Activated CD4-positive, alpha-beta T cell treated with anti-CD3 and anti-CD28 coated beads, Interleukin-2, amount 10 ng/mL, durations not matched to agents 7 days and 5 days (primary cell): ENCODE measurements at places on chromosomes 5 and 9. TPM values are rescaled to one million over a fixed set of nuclear protein-coding genes. Genes with fewer than 3 reads are reported as not detected.
A peak's percentile ranks its signal among the peaks of the same experiment; 100 is the strongest.

Gene HRCT1
- not detected for total RNA-seq

Gene FSTL4
- total RNA-seq, result not detected

Gene SWI5
- total RNA-seq, result 8.8 TPM

Gene ADGRD2
- not detected for total RNA-seq

Gene TEX48
- 0.97 TPM for total RNA-seq

Gene DMGDH
- not detected for total RNA-seq

Gene GPR150
- total RNA-seq, result 0.87 TPM

Gene STKLD1
- 2.0 TPM for total RNA-seq

GRCh38 chr5:75366787-75367186 is 29.8 kb downstream of the HMGCR start:
- no peak for DNase-seq

- no peak for DNase-seq
Observed at GRCh38 chr5:114325541-114325940, 36.3 kb upstream of the KCNN2 start.

DNA sequence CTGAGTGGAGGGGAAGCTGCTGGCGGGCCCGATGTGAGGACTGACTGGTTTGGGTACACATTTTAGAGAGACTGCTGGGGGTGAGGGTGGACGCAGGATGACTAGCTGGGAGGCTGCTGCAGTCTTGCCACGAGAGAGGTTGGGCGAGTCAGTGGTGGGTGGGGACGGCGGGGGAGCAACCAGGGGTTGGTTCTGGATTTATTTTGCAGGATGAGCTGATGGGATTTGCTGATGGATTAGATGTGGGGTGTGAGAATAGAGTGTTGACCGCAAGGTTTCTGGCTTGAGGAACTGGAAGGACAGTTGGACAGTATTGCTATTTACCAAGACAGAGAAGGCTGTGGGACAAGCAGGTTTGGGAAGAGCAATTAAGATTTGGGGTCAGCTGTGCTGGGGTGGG is 5.8 kb upstream of the NDST1 start:
- no peak for DNase-seq

DNA sequence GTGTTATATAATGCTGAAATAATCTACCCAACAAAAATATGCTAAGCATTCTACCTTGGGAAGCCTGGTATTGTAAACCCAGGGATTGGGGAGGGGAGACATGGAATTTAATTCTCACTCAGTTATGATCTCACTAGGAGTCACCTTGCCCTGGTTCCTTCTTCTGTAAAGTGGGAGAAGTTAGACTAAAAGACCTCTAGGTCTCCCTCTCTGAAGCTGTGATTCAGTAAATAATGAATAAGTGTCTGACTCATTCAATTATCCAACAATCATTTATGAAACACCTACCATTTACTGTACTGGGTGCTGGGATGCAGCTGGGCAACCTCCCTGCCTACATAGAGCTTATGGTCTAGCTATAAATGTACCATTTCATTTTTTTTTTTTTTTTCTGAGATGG is 20.2 kb upstream of the SPARC start:
- no peak for DNase-seq

GRCh38 chr9:29865764-29866313 is 2292.6 kb upstream of the C9orf72 start:
- no peak for DNase-seq

DNA sequence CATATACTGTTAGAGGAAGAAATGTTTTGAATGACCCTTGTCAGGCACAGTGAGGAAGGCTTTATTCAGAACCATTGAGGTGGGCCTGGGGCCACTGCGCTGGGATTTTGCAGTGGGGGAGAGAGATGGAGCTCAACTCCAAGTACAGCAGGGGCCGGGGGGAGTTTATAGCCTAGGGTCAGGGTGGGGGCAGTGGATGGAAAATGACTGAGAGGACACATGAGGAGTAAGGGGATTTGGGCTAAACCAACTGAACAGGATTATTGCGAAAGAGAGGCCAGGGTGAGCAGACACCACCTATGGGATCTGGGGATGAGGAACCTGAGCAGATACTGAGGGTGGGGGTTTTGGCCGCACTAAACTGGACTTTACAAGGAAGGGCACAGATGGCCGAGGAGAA is 6.3 kb downstream of the CEP72 start:
- no peak for DNase-seq

DNA sequence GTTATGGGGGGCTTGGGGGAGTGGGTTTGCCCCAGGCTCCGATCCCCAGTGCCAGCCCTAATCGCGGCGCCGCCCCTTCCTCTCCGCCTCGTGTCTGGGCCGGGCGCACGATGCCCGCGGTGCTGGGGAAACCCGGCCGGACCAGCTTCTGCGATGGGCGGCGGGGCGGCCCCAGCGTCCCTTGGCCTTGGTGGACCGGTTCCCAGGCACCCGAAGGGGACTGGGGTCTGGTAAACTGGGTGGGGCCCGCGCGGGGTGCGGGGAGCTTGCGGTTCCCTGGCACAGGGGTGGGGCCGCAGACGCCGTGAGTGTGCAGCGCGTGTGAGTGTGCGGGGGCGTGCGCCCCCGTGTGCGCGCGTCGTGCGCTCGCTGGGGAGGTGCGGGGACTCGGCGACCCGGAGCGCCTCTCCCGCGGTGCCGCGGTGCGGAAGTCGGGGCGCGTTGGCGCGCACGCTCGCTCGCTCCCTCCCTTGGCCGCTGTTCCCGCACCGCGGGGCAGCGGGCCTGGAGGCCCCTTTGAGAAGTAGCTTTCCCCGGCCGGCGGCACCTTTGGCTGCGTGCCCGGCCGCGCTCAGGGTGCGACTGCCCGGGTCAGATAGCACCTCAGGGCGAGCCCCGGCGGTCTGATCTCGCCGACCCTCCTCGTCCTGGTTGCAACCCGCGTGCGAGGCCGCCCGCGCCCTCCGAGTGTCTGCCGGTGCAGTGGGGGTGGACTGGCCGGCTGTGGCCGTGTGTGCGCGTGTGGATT is 568 bp downstream of the MACIR start:
- peak; percentile 62 for DNase-seq

DNA sequence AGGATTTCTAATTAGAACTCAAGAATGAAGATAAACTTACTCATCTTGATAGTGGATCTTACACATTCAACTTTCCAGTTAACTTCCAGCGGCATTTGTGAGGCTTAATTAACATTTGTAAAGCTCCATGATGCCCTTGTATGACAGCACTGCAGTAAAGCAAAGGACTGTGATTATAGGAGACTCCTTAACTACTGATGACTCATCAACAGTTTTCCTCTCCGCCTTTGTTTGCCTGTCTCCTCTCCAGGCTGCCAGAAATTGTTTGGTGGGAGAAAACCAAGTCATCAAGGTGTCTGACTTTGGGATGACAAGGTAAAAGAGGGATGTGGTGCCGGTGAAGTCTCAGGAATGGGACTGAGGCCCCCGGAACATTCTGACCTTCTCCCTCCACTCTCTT is 20.4 kb upstream of the CYFIP2 start:
- no peak for DNase-seq

DNA sequence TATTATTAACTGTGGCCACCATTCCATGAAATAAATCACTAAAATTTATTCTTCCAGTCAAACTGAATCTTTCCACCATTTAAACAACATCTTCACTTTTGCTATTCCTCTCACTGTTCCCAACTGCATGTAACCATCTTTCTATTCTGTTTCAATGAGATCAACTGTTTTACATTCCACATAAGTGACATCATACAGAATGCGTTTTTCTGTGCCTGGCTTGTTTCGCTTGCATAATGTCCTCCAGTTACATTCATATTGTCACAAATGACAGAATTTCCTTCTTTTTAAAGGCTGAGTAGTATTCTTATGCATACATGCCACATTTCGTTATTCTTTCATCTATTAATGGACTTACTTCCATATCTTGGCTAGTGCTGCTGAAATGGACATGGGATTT is 738.2 kb downstream of the SEMA5A start:
- no peak for DNase-seq

GRCh38 chr5:67530609-67531255 is 334.1 kb upstream of the CD180 start:
- DNase-seq, result no peak

GRCh38 chr5:77145666-77146065 is 58.6 kb upstream of the ZBED3 start:
- no peak for DNase-seq

GRCh38 chr5:133241179-133242092 is 189.6 kb downstream of the HSPA4 start:
- DNase-seq, result no peak

DNA sequence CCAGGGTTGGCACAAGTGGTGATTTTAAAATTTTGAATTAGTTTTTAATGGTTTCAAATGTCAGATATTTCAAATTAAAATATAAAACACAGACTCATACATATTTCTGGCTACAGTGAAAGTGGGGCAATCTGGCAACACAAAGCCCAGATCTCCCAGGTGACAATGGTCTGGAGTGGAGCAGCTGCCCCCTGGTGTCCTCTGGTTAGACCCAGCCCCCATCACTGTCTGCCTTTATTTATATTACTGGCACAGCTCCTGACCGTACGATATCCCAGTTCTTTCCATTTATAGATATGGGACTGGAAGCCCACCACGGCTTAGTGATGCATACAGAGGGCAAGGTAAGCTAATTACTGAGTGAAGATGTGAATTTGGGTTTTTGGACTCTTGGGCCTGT is 37.3 kb downstream of the MACIR start:
- no peak for DNase-seq
